ENCODE measurements at places on chromosomes 5 and 9.

DNA sequence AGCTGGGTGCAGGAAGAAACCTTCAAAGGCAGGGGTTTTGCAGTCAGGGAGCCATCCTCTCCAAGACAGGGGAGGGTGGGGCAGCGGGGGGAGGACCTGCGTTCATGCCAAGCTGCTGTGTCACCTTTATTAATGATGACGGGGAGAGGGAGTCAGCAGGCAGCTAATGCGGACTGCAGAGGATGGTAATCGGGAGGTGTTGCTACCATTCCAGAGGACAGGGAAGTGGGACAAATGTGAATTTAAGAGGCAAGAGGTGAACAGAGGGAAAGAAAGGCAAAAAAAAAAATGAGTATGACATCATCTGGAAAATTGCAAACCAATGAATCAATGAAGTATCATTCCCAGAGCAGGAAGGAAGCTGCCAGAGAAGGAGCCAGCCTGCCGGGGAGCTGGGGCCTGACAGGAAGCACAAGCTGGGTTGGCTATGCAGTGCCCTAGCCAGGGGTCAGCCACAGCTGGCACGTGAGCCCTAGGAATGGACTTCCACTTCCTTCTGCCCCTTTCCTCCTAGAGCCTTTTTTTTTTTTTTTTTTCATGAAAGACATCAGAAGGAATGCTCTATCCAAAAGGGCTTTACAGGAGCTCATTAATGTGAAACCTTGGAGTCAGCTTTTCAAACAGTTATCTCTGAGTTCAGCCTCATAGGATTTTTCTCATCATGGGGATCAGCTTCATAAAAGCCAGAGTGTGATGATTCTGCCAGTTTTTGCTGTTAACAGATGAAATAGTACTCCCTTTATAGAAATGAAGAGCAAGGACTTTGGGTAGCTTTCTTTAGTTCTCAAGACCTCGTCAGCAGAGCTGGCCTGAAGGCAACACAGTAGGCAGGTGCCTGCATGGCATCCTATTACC is 9.2 kb downstream of the INSYN2B start:
- DNase-seq, result no peak

GRCh38 chr5:172760136-172760535 is 10.9 kb downstream of the DUSP1 start:
- no peak for DNase-seq

- DNase-seq, result no peak
Observed at GRCh38 chr5:36536616-36537005, 69.8 kb upstream of the SLC1A3 start.

DNA sequence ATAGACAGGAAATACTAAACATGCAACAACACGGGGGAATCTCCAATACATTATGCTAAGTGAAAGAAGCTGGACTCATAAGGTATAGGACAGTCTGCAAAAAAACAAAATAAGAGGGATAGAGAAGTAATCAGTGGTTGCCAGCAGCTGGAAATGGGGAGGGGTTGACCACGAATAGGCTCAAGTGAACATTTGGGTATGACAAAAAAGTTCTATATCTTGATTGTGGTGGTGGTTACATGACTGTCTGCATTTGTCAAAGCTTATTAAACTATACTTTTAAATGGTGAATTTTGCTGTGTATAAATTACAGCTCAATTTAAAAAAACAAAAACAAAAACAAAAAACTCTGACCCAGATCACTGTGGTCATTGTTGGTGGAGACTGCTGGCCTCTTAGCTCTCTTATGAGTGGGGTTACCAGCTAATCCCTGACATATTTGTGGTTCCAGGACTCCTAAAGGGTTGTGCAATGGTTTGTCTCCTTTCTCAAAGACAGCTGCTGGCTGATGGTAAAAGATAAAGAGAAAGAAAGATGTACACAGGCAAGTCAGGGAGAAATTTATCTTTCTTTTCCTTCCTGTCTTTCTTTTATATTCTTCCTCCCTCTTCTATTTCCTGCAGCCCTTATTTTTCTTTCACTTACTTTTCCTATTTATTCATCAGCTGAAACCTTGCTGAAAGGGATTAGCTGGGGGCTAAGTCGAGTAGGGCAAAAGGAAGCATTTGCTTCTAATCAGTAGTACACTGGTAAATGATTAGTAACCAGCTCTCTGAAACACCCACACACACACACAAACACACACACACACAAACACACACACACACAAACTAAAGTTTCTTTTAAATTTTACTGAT is 42.6 kb upstream of the APC start:
- no peak for DNase-seq

DNA sequence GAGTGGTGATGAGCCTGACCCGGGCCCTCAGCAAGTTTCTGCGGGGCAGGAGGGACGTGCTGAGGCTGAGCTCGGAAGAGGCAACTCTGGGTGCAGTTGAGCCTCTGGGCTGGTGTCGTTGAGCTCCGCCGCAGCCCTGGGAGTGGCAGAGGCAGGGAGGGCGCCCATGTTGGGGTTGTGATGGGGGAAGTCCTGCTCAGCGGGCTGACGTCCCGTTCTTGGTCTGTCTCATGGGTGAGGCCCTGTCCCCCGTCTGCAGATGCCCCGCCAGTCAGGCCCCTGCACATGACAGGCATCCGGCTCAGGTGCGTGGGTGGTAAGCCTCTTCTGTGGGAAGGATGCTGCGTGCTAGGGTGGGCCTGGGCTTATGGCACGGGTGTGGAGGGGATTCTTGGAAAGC is 64.3 kb downstream of the RXRA start:
- DNase-seq, result no peak

All from RPMI8226 (cell line).